ENCODE measurements at places on chromosomes 1 and 21.

GRCh38 chr1:160711602-160712311 lies at the start of gene CD48:
Gene CD48, minus strand, starts transcription at chr1:160711822. Its CDS starts 59 bp downstream, at chr1:160711763.
- DNase-seq, result no peak

DNA sequence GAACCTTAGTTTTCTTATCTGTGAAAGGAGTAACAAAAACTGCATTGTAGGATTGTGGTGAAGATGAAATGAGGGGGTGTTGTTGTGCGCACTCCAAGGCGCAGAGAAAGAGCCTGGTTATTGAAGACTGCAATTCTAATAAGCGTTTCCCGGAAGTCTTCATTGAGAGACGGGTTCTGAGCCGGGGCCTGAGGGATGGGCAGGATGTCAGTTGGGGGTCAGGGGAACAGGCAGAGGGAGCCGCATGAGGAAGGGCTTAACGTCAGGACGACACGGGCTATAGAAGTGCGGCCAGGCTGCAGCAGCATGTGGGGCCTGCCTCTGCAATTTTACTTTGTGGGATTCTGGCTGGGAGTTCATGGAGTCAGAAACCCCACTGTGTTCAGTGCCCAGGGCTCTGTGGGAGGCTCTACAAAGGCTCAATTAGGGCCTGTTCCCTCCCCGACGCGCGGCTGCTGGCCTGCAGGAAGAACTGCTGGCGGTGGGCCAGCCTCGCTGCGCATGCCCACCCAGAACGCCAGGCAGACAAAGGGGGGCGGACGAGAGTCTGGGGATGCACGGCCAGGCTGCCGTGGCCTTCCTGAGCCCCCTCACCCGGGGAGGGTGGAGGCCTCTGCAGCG lies 20.7 kb downstream of the TRIM62 start:
- DNase-seq, result no peak

DNA sequence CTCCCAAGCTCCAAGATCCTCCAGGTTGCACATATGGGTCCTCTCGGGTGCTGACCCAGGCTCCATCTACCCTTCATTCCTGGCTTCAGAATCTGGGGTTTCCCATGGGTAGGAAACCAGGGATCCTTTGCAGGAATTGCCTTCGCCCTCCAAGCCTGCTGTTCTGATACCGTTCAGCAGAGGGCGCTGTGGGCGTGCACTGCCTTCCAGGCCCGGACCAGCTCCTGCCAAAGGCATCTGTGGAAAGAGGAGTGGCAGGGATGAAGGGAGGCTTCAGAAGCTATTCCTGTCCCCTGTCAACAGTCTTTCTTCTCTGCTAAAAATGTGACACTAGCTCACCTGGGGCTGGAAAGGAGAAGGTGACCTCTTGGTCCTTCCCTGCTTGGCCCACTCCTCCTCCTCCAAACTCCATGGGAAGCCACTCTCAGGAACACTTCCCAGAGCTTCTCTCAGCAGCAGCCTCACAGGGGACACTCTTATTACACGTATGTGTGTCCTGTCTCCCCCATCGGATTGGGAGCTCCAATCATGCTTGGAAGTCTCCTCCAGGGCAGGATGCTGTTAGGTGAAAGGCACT lies 71.2 kb downstream of the VWA5B1 start:
- peak; percentile 70 for DNase-seq

DNA sequence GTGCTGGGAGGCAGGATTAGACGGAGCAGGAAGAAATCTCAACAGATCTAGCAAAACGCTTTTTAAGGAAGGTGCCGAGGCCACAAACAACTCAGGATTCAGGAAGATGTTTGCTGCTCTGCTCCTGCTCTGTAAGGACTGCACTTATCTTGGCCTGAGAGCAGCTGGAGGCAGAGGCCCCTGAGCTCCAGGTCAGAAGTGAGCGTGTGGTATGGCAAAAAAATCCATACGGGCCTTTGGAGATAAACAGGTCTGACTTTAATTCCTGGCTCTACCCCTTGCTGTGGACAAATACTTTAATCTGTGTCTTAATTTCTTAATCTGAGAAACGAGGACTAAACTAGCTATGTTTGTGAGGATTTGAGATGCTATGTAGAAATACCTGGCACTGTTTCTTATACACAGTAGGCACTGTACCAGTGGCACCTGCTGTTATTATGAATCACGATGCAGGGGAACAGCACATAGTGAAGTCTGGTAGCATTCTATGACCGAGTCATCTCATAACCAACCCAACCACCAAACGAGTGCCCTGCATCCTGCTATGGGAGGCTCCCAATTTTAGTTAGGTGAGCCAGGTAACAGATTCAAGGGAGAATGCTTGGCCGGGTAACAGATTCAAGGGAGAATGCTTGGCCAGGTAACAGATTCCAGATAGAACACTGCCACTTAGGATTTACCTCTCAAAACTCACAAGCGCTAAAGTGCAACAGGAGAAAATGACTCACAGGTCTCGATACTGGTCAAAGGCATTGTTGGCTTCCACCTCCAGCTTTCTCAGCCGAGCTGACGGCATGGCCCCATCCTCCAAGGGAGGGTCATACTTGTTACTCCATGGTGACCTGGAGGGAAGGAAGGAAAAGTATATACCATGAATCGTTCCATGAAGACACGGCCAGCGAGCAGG lies 65.9 kb downstream of the SLC66A1 start:
- no peak for DNase-seq

GRCh38 chr1:44798481-44799365 lies 1.5 kb upstream of the PLK3 start:
- no peak for DNase-seq

- no peak for DNase-seq
These were observed 183.4 kb upstream of the SNX7 start for GRCh38 chr1:98478121-98478520.

DNA sequence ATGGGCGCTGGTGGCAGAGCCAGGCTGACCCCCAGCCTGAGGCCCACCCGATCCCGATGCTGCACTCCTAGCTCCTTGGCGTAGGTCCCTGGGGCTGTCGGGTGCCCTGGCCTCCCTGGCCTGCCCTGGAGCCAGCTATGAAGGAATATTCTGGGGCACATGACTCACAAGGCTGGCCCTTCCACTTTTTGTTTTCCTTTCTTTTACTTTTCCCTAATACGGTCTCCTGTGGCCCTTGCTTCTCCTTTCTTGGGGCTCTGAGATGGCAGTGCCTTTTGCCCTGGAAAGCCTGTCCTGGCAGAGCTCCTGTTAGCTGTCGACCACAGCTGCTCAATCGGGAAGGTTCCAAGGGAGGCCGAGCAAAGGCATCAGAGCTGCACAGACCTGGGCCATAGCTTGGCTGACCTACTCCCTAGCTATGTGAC lies 22.1 kb downstream of the ARHGEF10L start:
- no peak for DNase-seq

GRCh38 chr1:203338335-203339036 lies 12.4 kb downstream of the FMOD start:
- DNase-seq, result peak; percentile 69
